Activated CD8-positive, alpha-beta T cell treated with anti-CD3 and anti-CD28 coated beads for 36 hours (primary cell): ENCODE measurements at places on chromosomes 3 and 15. TPM values are rescaled to one million over a fixed set of nuclear protein-coding genes. Genes with fewer than 3 reads are reported as not detected.

GRCh38 chr3:90253131-90253530 is 1145.7 kb downstream of the EPHA3 start:
- no peak for DNase-seq

GRCh38 chr3:151944356-151944755 is 70.9 kb downstream of the SUCNR1 start:
- DNase-seq = no peak

- DNase-seq = no peak
Observed at GRCh38 chr3:155497930-155498647, 204.6 kb upstream of the STRIT1 start.

GRCh38 chr3:9043063-9043462 is 79.8 kb upstream of the RAD18 start:
- DNase-seq = no peak

DNA sequence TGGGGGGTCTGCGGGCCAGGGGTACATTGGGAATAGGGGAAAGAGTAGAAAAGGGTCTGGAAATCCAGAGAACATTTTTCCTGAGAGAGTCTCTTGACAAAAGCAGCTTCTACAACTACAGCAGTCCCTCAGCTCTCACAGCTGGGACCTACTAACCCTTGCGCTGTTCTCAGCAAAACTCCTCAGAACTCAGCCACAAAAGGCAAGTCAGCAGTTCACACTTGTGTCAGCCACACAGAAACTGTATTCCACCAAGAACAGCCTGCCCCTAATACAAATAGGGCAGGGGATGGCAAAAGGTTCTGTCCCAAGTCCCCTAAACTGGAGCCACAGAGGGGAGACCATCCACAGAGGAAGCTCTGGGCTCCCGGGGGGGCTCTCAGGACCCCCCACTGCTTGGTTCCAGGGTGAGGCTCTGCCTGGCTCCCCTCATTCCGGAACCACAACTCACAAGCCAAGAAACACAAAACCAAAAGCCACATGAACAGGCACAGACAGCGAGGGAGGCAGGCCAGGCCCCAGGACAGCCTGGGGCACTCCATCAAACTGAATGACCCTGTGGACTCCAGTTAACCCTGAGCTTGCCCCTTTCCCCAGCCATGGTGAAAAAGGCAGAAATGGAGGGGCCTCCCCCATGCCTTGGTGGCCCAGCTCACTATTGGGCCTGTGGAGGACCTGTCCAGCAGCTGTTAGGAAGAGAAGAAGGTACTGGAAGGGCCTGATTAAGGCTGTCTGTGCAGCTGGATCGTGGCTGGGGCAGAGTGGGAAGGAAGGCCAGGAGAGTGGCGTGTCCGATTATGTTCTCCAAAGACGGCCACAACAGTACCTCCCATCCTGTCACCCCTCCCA is 162.0 kb downstream of the CHSY1 start:
- no peak for DNase-seq

DNA sequence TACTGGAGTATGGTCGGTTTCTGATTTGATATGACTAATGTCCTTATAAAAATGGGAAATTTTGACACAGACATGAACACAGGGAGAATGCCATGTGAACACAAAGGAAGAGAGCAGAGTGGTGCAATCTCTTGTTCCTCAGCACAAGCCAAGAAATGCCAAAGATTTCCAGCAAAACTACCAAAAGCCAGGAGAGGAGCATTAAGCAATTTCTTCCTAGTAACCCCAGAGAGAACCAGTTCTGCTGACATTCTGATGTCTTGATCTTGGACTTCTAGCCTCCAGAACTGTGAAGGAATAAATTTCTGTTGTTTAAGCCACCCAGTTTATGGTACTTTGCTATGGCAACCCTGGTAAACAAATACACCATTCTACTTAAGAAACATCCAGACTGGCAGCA is 227.8 kb upstream of the MRPL3 start:
- no peak for DNase-seq

SEMA3G gene
- not detected for total RNA-seq

TRIM42 gene
- total RNA-seq = not detected

ADAMTS7 gene
- total RNA-seq = 0.60 TPM

CX3CR1 gene
- total RNA-seq = 0.34 TPM
